Glutamatergic neuron (in vitro differentiated cells): ENCODE measurements at places on chromosomes 13 and 19. TPM values are rescaled to one million over a fixed set of nuclear protein-coding genes. Genes with fewer than 3 reads are reported as not detected.

Gene DIRAS1
- 47.1 TPM for total RNA-seq

Gene TGFB1
- 26.0 TPM for total RNA-seq

GRCh38 chr13:75744127-75744526 is 108.0 kb downstream of the LMO7 start:
- DNase-seq, result no peak

DNA sequence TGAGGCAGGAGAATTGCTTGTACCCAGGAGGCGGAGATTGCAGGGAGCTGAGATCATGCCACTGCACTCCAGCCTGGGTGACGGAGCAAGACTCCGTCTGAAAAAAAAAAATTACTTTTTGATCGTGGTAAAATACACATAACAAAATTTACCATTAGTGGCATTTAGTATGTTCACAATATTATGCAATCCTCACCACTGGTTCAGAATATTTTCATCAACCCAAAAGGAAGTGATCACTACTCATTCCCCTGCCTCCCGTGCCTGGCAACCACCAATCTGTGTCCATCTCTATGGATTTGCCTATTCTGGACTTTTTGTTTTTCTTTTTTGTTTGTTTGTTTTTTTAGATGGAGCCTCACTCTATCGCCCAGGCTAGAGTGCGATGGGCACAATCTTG is 1.2 kb upstream of the PALM3 start:
- no peak for DNase-seq

- no peak for DNase-seq
Observed at GRCh38 chr19:18226956-18227780, 930 bp upstream of the PDE4C start.

DNA sequence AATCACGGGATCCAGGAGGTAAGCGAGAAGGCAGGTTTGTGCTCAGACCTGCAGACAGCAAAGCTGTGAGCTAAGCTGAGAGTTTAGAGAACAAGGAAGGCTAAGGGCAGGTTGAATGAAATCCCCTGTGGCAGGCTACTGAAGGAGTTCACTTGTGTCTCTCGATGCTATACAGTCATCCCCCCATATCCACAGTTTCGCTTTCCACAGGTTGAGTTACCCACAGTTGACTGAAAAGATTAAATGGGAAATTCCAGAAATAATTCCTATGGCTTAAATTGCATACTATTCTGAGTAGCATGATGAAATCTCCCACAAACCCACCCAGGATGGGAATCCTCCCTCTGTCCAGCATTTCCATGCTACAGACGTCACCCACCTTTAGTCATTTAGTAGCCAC is 49.6 kb downstream of the ABCC4 start:
- no peak for DNase-seq

DNA sequence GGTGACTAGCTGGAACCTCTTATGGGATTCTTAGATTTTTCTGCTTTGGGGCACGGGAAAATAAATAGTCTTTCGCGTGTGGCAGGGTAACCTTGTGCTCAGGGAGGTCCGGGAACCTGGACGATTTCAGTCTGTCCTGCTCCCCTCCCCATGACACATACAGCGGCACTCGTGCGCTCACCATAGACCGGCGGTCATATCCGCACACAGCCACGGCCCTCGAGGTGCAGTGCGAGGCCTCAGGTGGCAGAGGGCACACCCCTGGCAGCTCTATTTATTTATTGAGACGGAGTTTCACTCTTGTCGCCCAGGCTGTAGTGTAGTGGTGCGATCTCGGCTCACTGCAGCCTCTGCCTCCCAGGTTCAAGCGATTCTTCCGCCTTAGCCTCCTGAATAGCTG is 3.0 kb downstream of the ONECUT3 start:
- DNase-seq, result no peak

Gene ZNF568
- total RNA-seq, result 9.3 TPM

DNA sequence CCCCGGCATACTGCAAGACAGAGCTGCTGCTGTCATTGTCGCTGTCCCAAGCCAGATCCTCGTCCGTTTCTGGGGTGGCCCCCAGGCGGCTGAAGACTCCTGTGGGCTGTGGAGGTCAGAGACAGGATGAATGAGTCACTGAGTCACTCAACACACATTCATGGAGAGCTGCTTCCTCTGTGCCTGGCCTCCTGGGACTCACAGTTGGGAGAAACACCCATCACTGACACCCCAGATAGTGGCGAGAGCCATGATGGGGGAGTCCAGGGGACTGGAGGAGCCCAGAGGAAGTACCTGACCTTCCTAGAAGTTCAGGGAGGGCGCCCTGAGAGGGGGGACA is 26.0 kb downstream of the C19orf47 start:
- DNase-seq, result no peak

DNA sequence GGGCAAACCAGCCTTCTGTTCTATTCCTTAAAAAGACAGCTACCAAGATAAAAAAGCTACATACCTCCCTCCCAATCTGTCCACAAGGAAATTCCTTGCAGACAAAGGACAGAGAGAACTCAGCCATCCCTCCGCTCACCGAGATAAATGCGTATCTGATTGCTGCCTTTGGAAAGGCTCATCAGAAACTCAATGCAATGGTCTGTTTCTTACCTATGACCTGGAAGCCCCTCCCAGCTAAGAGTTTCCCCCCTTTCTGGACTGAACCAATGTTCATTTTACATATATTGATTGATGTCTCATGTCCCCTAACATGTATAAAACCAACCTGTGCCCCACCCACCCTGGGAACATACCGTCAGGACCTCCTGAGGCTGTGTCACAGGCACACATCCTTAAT is 11.6 kb downstream of the BTBD2 start:
- no peak for DNase-seq

Gene TMIGD2
- not detected for total RNA-seq

Gene ETV2
- total RNA-seq, result 1.3 TPM

Gene ZIC2
- total RNA-seq, result 21.9 TPM

DNA sequence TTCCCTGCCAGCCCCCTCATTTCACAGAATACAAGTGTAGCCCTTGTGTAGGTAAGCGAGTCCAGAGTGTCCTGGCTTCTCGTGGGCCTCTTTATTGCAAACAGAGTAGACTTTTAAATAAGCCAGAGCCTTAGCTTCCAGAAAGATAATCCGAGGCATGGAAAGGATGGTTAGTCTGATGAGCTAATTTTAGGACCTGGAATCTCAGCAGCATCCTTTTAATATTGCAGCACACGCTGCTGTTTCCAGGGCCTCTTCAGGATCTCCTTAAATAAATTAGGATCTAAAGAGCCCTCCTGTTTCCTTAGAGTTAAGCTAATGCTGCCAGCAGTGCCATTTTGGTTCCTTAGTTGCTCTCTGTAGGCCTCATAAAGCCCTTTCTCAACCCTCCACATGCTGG is 99.2 kb downstream of the RFC3 start:
- DNase-seq, result no peak

DNA sequence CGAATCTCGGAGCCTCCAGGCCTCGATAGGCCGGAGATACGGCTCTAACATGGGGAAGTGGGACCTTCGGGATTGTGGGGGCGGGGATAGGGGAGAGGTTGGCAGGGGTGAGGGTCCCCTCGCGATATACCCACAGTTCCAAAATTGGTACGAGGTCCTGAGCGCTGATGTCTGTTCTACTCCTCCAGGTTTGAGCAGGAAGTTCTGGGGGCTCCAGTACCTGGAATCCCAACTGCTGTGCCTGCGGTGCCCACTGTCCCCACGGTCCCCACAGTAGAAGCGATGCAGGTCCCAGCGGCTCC is 447 bp downstream of the RBM42 start:
- DNase-seq, result no peak

GRCh38 chr19:18541992-18542940 is 1.1 kb downstream of the FKBP8 start:
- DNase-seq, result peak; percentile 50

DNA sequence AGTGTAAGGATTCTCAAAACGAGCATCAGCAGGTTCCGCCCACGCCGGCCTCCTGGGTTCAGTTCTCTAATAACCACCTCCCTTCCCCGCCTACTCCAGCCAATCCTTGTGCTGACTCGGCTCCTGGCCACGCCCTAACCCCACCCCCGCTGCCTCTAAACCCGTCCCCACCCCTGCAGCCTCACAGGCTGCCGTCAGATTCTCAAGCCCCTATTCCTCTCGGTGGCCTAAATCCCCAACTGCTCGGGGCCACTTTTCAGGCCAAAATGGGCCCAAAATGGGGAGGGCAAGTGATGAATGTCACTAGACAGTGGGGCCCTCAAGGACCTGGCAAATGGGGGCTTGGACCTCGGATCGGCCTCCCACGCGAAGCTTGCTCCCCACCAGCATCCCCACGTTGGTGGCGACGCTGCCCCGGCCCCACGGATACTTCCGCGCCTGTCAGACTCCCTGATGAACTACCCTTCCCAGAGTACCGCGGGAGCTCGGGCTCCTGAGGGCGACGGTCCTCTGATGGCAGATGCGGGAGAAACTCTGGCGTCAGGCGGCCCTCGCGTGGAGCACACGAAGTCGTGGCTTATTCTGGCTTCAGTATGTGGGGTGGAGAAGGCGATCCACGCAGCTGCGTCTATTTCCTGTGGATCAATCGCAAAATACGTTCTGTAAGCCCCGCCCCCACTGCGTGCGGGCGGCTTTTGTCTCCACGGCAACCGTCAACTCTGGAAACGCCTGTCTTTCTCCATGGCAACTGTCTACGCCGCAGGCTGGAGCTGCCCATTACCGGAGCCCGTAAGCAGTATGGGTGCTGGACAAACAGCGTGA is 24.8 kb downstream of the ZNF473 start:
- DNase-seq, result peak; percentile 79

- peak; percentile 16 for DNase-seq
Observed at GRCh38 chr13:112859817-112860190, 109.2 kb upstream of the MCF2L start.

- DNase-seq, result no peak
Observed at GRCh38 chr13:104357174-104357573, 1291.0 kb upstream of the SLC10A2 start.

GRCh38 chr19:17953869-17954268 is 13.0 kb upstream of the KCNN1 start:
- no peak for DNase-seq

Gene PSG11
- not detected for total RNA-seq

Gene PHLDB3
- total RNA-seq, result 6.8 TPM

DNA sequence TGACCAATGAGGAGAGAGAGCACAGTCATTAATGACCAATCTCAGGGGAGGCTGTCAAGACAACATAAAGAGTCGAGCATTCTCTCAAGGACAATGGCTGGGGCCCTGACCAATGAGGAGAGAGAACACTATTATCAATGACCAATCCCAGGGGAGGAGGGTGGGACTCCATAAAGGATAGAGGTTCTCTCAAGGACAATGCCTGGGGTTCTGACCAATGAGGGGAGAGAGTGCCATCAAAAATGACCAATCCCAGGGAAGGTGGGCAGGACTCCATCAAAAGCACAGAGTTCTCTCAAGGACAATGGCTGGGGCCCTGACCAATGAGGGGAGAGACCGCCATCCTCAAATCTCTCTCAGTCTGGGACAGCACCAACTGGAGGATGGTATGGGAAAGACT is 3.3 kb upstream of the KLK11 start:
- DNase-seq, result no peak

- peak; percentile 81 for DNase-seq
Observed at GRCh38 chr19:5292822-5293611, 47.6 kb downstream of the PTPRS start.

GRCh38 chr13:73733706-73734105 is 400.5 kb downstream of the KLF12 start:
- DNase-seq, result no peak

GRCh38 chr13:53151336-53152056 is 122.9 kb downstream of the OLFM4 start:
- peak; percentile 65 for DNase-seq

DNA sequence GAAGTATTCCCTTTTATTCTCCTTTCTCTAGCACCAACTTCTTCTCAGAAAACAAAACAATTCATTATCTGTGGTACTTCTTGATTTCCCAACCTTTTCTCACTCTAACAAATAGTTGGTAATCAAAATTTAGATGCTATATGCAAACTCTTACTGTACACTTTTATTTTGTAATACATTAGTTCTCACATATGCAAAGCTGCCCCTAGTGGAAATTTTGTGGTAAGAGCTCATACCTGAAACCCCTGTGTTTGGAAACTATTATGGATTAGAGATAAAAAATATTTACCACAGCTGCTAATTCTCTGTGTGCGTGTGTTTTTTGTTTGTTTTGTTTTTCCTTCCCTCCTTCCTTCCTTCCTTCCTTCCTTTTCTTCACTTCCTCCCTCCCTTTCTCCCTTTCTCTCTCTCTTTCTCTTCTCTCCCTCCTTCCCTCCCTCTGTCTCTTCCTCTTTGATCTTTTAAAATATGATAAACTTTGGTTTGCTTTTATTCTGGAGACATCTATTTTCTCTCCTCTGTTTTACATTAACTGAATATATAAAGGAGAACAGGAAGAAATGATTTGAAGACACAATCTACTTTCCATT is 537.4 kb downstream of the SLITRK6 start:
- DNase-seq, result no peak

Gene TMEM205
- total RNA-seq, result 43.1 TPM

DNA sequence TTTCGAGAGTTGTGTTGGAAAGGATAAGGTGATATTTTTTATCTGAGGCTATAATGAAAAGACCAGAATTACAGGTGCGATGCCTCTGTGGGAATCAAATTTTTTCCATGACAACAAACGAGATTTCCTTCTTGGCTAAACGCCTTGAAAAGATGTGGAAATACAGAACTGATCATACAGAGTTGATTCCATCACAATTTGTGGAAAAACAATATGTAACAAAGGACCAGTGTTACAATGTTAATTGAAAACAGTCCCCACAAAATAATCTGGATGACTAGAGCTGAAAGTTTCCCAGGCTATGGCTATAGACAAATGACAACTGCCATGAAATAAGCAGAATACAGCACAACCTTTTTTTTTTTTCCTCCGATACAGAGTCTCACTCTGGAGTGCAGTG is 628.9 kb downstream of the DIAPH3 start:
- DNase-seq, result no peak

Gene WDR62
- 5.5 TPM for total RNA-seq

GRCh38 chr13:113209336-113209758 is at the start of gene CUL4A:
Gene CUL4A, plus strand, starts transcription at chr13:113209613. Its CDS starts 15 bp downstream, at chr13:113209628.
- peak; percentile 80 for DNase-seq

Gene LYL1
- 1.3 TPM for total RNA-seq

DNA sequence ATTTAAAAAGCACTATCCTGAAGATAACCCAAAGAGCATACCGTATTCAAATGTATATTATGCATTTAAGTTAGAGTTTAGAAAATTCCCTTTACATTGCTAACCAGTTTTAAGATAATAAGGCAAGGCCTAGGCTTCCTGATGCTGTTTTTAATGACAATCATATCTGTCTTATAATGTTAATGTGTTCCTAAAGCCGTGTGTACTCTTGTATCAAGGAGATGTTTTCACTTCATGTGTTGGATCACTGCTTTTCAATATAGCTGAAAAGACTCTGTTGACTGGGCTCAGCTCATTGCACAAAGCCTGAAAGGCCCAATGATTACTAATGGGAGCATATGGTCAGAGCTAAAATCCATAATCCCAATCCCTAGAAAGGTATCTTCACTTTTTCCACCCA is 81.6 kb downstream of the DACH1 start:
- DNase-seq, result no peak

DNA sequence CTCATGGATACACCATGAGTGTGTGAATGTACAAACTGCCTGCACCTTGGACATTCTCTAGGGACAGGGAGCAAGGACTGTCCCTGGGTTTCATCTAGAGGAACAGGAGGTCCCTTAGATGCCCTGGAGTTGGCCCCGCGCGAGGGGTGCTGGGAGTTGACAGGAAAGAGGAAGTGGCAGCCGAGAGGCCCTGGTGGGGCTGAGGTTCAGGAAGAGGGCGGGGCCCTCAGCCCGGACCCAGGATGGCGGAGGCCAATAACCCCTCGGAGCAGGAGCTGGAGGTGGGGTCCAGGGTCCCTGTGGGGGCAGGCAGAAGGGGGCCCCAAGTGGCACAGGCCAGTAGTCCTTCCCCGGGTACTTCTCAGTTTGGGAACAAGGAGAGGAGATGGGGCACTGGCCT is 6.9 kb downstream of the PKN1 start:
- no peak for DNase-seq
